ENCODE measurements at places on chromosomes 4 and X. TPM values are rescaled to one million over a fixed set of nuclear protein-coding genes. Genes with fewer than 3 reads are reported as not detected.

OTUD6A gene
- total RNA-seq: not detected

RXFP1 gene
- total RNA-seq: not detected

CLCN5 gene
- 29.8 TPM for total RNA-seq

BEX3 gene
- 146 TPM for total RNA-seq

MAGIX gene
- 21.6 TPM for total RNA-seq

NAP1L3 gene
- 24.3 TPM for total RNA-seq

BTK gene
- not detected for total RNA-seq

TCEAL6 gene
- total RNA-seq: not detected

OTUD5 gene
- 34.5 TPM for total RNA-seq

SSX3 gene
- not detected for total RNA-seq

BEX1 gene
- not detected for total RNA-seq

HNRNPDL gene
- 143 TPM for total RNA-seq

SPANXD gene
- total RNA-seq: not detected

TMPRSS11F gene
- 0.76 TPM for total RNA-seq

RHOXF1 gene
- not detected for total RNA-seq

NXF2B gene
- total RNA-seq: not detected

TMSB15B gene
- total RNA-seq: 7.9 TPM

HSPA4L gene
- 1.6 TPM for total RNA-seq

All from placental epithelial cell (primary cell).